ENCODE measurements at places on chromosomes 5 and 9.

- no peak for DNase-seq
Observed at GRCh38 chr9:78515108-78515507, 218.2 kb downstream of the PSAT1 start.

- DNase-seq, result no peak
Observed at GRCh38 chr9:70112981-70113380, 69.3 kb downstream of the MAMDC2 start.

GRCh38 chr5:119318256-119318894 is 37.4 kb upstream of the TNFAIP8 start:
- no peak for DNase-seq

DNA sequence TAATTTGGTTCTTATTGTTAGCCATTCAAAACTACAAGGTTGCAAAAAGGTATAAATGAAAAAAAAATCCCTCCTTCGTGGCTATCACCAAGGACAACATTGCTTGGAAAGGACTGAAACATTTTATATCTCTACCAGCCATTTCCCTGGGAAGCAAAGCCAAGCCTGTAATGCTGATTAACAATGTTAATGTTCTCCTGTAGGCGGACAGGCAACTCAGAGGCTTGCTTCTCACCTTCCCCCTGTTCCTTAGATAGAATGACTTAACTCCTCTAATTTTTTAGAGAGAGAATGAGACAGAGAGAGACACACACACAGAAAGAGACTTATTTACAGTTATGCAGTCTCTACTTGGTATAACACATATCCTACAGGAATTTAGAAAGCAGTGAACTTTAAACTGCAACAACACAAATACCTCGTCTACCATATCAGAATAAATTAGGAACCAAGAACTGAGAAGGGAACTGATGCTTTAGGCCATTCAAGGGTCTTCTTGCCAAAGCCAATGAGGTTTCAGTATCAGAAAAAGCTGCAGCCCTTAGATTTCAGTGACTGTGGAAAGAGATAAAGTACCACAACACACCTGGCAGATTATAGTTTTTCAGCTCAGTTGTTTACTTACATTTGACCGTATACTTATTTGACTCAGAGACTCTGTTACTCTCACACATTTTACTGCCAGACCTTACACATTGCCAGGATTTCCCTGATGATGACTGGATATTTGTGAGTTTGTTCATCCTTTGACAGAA is 20.9 kb upstream of the MAN2A1 start:
- DNase-seq, result no peak

- no peak for DNase-seq
Observed at GRCh38 chr5:180784497-180785097, 18.0 kb downstream of the MGAT1 start.

- no peak for DNase-seq
Observed at GRCh38 chr5:140190872-140191218, 15.9 kb downstream of the CYSTM1 start.

DNA sequence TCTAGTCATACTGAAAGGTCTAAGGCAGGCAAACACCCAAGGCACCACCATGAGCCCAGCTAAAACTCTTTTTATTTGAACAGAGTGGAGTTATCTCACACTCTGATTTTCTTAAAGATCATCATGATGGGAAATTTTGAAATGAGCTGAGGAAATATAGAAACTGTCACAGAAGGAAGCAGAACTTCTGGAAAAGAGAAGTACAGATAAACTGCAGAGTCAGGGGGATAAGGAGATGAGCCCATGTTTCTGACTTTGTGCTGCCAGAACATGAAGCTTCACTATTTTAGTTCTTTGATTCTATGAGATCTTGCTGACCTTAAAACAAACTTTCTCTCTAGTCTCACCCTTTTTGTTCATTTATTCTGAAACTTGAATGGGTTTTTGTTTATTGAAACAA is 406.5 kb upstream of the EDIL3 start:
- DNase-seq, result no peak
